Naive thymus-derived CD8-positive, alpha-beta T cell (primary cell): ENCODE measurements at places on chromosomes 7 and 10.
A peak's percentile ranks its signal among the peaks of the same experiment; 100 is the strongest.

GRCh38 chr10:102965311-102965851, 47.3 kb downstream of the CNNM2 start:
- DNase-seq, result no peak

- DNase-seq, result no peak
Measured at GRCh38 chr10:92834331-92834730, 14.0 kb upstream of the EXOC6 start.

DNA sequence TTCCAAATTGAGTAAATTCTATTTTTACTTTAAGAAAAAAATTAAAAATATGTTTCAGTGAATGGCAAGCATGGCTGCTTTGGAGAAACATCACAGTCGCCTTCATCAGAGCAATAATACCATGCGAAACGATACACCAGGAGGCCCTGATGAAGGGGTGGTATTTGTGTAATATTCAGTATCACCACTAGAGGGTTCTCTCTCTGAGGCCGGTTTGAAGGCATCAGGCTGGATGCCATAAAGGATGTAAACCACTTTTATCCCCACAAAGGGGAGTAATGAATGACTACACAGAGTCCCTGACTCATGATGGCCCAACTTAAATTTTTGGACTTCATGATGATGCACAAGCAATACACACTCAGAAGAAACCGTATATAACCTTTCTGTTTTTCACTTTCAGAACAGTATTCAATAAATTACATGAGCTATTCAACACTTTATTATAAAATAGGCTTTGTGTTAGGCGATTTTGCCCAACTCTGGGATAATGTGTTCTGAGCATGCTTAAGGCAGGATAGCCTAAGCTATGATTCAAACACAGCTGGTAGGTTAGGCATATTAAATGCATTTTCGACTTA, 95.5 kb downstream of the PPP1R17 start:
- no peak for DNase-seq

GRCh38 chr10:130956251-130956650, 355.3 kb downstream of the TCERG1L start:
- no peak for DNase-seq

DNA sequence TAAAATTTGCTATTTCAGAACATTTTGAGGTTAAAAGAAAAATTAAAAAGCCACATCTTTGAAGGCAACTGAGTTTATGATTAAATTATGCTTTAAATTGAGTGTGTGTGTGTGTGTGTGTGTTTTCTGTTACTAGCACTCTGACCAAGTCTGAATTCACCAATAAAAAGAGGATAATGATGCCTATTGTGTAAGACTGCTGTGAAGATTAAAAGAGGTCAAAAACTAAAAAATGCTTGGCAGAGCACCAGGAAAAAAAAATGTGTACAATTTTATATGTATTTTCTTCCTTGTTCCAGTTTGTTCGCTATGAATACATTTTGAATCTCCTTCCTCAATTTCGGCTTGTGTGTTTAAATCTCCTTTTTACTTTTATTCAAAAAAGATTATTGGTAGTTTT, 316.6 kb upstream of the MAGI2 start:
- no peak for DNase-seq

GRCh38 chr7:77579797-77580196, 42.7 kb downstream of the PTPN12 start:
- DNase-seq, result no peak

DNA sequence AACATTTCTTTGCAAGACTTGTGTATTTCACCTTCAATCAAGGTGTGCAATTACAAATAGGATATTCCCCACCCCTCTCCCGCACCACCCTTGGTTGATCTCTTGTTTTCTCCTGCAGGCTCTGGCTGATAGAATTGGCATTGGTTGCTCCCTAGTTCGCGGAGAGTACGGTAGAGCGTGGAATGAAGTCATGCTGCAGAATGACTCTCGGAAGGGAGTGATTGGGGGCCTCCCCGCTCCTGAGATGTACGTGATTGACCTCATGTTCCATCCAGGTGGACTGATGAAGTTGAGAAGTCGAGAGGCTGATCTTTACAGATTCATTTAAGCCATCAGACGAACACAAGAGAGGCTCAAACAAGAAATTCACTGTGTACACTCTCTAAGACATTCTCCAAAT, 58.2 kb upstream of the MSRB2 start:
- no peak for DNase-seq

- DNase-seq, result no peak
Measured at GRCh38 chr7:84249656-84250055, 55.1 kb upstream of the SEMA3A start.

- DNase-seq, result no peak
Measured at GRCh38 chr7:152403726-152404125, 32.1 kb downstream of the KMT2C start.

- DNase-seq, result peak; percentile 97
Measured at GRCh38 chr7:63925626-63926460, 72.8 kb upstream of the ZNF722 start.

DNA sequence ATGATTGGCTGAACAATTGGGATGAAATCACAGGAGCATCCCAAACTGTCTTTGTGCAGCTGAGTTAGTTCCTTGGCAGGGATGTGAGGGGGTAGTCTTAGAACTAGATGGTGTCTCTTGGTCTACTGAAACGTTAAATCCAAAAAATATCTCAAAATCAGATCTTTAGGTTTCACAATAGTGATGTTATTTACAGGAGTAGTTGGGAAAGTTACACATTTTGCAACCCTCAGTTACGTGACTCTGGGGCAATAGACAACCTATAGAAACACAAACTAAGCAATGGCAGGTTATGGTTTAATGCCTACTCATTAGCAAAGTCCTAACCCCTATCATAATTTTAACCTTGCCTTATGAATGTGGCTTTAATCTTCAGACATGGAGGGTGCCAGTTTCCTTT, 24.0 kb downstream of the PKD1L1 start:
- DNase-seq, result no peak

DNA sequence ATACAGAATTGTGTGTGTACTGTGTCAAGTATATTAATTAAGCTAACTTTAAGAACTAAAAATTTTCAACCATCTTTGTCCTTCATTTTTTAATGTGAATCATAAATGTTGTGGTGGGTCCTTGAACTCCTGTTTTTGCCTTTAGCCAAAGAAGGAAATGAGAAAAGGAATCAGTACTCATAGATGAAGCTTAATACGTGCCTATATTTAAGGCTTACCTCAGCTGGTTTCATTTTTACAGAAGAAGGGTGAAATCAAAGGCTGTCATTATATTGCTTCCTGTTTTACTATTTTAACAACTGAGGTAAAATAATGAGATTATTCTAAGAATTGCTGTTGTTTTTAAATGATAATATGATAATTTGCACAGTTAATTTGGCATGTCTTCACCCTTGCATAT, 6.3 kb upstream of the SNX13 start:
- no peak for DNase-seq

GRCh38 chr7:133744451-133744850, 382.7 kb upstream of the LRGUK start:
- no peak for DNase-seq

DNA sequence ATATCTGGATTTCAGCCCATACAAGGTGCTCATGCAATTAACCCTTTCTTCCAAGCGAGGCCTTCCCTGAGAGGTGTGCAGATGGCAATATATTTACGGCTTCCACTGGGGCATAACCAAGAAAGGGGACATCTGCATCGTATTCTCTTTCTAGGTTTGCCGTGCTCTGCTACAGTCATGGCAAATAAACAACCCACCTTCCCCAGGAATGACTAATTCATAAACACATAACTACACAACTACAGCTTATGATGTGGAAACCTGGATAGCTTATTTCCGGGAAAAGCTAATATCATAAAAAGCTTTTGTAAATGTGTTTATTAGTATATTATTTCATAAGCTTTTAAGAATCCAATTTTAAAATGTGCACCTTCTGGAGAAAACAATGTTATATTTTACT, 120.0 kb downstream of the CAMK1D start:
- DNase-seq, result no peak

- no peak for DNase-seq
Measured at GRCh38 chr10:59311025-59311424, 51.3 kb downstream of the FAM13C start.

GRCh38 chr7:140176122-140176701, 571 bp downstream of the KDM7A start:
- DNase-seq, result peak; percentile 28

- no peak for DNase-seq
Measured at GRCh38 chr10:68697106-68697505, 23.9 kb upstream of the CCAR1 start.

GRCh38 chr7:131328377-131329175, 900 bp downstream of the MKLN1 start:
- DNase-seq, result no peak

GRCh38 chr10:96609510-96609909, 22.7 kb upstream of the TM9SF3 start:
- no peak for DNase-seq

DNA sequence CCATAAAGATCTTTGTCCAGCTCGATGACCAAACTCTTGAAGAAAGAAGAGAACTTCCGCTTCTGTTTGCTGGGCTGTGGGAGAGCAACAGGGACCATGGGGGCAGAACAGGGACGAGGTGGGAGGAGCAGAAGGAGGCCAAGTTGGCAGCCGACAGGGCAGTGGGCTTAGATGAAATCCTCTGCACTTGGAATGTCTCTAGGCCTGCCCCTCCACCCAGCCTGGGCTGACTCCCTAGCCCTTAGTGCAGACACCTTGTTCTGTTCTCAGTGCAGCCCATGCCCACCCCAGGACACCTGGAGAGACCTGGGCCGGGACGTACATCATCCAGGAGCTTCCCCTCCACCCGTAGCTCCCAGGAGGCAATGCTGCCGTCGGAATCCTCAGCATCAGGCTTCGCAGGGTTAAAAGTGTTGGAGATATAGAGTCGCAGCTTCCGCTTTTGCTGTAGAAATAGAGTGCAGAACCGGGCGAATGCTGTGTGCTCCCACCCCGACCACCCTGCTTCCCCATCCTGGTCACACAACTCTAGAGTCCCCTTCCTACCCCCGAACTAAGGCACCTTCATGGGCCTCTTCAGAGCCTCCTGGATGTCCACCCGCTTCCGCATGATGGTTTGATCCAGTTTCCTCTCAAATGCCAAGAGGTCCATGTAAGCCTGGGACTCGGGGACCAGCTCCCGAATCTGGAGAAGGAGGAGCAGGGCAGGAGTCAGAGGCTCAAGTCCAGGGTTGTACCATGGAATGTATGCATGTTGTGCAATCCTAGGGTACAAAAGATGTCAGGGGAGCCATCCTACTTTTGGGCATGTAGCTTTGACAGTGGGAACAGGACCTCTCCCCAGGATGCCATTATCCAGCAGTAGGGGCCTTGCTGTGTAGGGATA, 6.1 kb downstream of the SMARCD3 start:
- no peak for DNase-seq

- no peak for DNase-seq
Measured at GRCh38 chr10:6953271-6953801, 373.3 kb upstream of the PRKCQ start.

DNA sequence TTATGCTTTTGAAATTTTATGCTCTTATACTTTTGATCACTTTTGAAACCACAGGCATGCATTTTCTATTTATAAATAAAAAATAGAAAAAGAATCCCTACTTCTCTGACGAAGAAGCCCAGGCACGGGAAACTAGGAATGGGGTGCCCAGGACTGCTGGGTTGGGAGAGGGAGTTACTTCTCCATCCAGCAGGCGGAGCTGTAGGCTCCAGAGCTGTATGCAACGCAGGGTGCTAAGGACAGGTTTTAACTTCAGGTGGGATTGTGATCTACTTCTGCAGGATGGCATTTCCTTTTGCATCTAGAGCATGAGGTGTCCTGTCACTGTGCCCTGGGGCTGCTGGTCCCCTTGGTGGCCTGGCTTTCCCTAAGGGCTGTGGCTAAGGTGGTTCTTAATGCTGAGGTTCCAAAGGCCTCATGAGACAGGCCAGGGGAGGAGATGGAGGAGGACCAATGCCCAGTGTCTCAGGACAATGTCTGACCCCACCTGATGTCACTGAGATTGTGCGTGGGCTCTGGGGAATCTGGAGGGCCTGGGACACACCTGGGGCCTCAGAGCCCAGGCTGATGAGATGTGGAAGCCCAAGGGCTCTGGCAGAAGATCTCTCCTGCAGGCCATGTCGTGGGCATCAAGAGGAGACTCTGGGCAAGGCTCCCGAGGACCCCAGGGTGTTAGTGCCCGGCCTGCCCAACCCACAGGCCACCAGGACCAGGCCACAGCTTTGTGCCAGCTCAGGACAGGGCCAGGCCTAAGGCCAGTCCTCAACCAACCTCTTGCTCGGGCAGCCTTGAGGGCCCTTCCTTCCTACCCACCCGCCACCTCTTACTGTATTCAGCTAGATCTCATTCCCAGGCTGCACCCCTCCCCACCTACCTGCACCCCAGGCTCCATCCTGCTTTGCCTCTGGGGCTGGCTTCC, 507 bp downstream of the CCDC201 start:
- no peak for DNase-seq

DNA sequence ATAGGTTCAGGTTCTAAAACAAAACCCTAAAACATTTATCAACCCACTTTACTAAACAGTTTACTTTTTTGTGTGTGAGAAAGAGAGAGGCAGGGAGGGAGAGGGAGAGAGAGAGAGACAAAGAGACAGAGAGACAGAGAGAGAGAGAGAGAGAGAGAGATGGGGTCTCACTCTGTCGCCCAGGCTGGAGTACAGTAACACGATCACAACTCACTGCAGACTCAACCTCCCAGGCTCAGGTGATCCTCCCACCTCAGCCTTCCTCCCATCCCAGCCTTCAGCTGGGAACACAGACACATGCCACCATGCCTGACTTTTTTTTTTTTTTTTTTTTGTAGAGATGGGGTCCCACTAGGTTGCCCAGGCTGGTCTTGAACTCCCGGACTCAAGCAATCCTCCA, 52.9 kb downstream of the PARD3 start:
- DNase-seq, result no peak

GRCh38 chr7:5629941-5630340, 151.5 kb downstream of the RNF216 start:
- no peak for DNase-seq

GRCh38 chr10:14023673-14024328, 306.9 kb downstream of the FRMD4A start:
- DNase-seq, result no peak

DNA sequence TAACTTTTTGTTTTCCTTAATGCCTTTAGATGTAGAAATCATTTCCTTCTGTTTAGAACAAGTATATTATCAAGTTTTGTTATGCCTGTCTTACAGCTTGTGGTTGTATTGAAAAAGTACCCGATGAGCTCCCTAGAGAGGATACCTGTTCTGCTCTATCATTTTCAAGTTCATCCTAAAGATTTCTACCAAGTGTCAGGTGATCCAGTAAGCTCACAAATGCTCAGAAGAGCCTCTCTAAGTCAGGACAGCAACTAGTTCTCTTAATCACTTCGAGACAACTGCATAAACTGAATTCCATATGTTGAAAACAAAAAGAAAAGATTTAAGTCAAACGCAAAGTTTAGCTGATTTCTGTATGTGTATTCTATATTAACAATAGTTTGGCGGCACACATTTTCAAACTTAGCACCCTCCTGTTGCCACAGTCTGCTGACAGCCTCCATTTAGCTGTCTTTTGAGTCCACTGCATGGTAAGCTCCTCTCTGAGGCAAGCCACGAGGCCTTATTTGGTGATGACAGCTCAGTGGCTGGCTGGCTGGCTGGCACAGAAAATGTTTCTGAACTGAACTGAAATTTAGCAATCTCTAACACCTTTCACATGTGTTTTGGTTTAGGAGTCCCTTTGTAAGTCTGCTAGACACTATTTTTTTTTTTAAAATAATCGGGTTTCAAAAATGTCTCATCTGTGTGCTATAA, 59.4 kb downstream of the SEMA3C start:
- DNase-seq, result no peak
